ENCODE measurements at places on chromosomes 3 and 15.
A peak's percentile ranks its signal among the peaks of the same experiment; 100 is the strongest.

GRCh38 chr3:73727854-73728253 lies 103.1 kb upstream of the PDZRN3 start:
- DNase-seq, result no peak

- no peak for DNase-seq
Measured at GRCh38 chr15:29919380-29919881, 97.2 kb upstream of the TJP1 start.

DNA sequence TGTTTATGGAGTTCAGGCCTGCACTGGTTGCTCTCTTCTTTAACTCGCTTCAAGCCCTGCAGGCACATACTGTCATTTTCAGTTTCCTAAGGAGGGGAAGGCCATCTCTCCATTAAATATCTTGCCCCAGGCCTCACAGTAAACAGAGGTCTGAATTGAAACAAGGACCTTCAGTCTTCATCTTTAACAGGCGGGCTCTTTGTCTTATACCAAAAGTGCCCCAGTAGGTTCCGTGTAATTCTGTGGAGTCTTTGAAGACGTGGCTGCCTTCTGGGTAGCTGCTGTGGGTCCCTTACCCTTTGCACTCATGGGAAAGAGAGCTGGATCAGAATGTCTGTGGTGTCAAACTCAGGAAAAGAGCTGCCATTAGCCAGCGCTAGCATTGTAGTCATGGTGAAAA lies 161.2 kb downstream of the APBA2 start:
- no peak for DNase-seq

DNA sequence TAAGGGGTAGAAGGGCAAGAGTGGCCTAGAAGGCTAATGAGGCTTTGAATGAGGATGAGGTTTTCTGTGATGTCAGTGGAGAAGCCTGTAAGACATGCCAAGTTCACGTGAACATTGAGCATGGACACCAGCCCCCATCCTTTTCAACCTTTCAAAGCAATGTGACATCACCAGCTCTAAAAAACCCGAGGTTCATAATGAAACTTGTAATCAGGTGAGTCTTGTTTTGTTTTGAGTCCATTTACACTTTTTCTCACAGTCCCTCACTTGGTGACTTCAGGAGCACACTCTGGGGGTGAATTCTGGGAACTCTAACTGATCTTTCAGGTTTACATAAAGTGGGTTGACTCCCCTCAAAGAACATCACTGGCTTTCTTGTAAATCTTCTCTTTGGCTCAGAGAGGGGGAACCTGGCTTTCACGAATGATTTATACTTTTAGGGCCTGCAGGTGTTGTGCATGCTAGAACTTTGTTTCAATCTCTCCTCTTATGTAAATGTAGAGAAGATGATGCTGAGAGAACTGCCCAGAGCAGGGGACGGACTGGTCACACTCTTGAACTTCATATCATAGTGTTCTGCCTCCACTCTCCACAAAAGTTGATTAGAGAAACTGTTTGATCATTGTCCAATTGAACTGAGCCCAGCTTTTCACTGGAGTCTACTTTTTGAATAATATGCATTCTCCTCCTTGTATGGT lies 224.7 kb upstream of the SATB1 start:
- DNase-seq, result peak; percentile 43

DNA sequence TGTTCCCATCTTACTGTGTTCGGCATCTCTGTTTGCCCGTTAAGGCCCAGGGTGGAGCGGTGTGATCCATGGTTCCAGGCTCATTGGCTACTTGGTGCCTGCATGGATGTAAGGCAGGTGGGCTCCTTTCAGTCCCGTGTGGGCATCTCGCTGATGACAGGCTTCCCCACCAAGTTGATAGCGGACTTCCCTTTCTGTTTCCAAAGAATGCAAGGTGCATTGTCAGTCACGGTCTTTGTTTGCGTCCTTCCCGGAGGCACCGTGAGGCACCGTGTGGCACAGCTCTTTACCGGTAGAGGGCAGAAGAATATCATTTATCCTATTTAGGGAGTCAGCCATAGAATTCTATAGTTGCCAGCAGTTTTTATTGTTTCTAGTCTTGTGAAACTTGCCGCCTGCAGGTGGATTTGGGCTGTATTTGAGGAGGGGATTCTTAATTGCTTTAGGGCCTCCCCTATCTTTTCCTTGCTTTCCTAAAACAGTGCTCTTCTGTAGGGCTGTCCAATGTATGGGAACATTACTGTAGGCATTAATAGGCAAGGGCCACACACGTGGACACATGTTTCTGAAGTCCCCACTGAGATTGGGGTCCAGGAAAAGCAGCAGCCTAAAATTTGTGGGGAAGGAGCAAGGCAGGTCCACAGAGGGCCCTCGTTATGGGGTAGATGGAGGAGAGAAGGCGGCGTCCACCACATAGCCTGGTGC lies 244.1 kb downstream of the SLCO3A1 start:
- DNase-seq, result peak; percentile 43

- no peak for DNase-seq
Measured at GRCh38 chr15:78536134-78536533, 4.1 kb upstream of the PSMA4 start.

DNA sequence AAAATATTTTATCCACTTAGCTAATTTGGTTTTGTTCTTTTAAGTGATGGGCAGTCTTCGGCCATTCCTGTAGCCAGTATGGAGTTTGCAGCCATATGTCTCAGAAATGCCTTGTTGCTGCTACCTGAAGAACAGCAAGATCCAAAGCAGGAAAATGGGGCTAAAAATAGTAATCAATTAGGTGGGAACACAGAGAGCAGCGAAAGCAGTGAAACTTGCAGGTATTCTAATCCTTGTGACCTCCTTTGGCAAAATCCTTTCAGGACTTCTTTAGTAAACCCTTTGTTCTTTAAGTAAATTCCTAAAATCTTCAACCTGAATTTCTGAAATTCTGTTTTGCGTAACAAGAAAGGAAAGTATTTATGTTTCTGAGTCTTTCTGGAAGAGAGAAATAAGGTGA lies 49.8 kb downstream of the CNOT10 start:
- no peak for DNase-seq

DNA sequence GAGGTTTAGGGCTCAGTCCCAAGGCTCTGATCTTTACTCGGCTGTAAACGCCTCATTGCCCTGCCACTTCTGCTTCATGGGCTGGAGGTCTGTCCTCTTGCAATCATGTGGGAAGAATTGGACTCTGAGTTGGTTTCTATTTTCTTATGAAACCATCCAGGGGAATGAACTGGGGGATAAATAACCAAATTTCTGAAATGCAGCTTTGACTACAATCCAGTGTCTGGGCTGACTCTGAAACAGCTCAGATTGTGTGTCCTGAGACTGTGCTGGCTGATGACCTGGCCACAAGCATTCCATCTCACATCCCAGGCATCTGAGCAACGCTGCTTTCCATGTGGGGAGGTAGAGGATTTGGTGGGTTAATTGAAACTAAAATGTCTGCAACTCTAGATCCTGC lies 71.0 kb upstream of the GALNT15 start:
- no peak for DNase-seq

- no peak for DNase-seq
Measured at GRCh38 chr3:63116922-63117321, 161.2 kb upstream of the SYNPR start.

DNA sequence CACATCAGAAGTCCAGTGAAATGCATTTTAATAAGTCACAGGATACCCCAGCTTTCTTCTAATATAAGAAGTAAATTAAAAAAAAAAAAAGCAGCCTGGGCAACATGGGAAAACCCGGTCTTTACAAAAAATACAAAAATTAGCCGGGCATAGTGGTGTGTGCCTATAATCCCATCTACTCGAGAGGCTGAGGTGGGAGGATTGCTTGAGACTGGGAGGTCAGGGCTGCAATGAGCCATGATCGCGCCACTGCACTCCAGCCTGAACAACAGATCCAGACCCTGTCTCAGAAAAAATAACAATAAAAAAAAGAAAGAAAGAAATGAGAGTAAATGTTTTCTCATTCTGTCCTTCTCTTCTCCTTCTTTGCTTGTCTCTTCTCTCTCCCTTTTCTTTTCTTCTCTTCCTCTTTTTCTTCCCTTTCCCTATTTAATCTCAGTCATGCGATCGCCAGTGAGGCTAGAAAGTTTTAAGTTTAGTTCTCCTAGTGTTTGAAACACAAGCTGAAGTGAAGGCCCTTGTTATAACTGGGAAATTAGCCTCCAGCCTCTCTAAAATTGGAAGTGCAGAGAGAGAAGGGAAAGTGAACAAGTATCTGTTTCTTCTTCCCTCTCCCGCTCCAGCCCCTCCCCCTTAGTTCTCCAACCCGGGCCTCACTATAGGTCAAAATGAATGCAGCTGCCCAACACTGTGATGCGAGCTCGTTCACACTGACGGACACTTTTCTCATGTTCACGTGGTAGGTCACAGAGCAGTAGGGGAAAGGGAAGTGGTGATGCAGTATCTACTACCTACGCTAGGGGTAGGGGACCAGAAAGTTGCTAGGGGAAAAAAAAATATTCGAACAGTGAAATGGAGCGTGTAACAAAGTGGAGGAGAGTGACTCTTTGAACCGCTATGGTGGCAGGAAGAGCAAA lies 23.5 kb upstream of the TSC22D2 start:
- peak; percentile 65 for DNase-seq

DNA sequence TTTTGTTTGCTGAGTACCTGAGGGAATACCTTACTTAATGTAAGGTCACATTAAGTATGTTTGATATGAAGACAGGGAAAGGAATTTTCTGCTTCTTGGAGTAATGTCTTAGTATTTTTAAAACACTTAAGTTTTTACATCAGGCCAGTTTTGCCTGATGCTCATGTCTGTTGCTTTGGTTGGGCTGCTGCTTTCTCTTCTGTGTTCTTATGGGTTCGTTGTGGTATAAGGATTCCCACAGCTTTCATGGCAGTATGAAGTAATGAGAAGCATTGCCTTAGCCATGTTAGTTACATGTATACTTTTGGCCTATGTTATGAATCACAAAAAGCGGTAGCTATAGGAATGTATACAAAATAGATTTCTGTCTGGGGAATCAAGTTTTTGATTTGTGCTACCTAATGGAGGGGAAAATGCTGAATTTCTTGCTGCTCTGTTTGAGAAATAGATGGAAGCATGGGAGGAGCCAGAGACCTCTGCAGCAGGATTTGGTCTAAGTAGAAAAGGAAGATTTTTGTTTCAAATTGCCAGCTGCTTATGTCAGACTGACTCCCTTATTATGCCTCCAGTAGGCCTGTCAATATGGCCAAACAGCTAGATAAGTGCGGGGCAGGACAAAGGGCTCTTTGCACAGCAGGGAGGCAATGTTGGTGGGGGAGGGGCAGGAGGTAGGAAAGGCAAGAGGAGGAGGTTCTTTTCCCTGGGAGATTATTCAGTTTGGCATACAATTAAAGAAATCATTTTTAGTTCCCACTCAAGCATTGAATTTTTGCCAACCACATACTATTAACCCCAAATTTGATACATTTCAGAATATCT lies 5.2 kb downstream of the SETD5 start:
- no peak for DNase-seq

DNA sequence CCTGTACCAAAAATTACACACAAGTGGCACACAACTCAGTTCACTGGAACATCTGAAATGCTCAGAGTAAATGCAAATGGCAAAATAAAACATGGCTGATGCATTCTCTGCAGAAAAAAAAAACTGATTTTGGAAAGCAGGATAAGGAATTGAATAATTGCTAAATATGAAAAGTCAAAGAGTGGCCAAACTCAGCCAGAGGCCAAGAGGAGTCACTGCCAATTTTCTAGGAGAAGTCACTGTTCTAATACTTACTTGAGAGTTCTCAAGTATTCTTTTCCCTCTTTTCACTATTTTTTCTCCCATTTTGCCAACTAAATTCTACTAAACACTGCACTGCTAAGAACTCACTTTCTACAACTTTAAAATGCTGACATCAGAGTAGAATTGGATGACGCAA lies 1018.6 kb downstream of the TUSC7 start:
- DNase-seq, result no peak

Measured in stimulated activated naive CD8-positive, alpha-beta T cell treated with anti-CD3 and anti-CD28 coated beads, Interleukin-15, Interleukin-2, amounts not matched to agents 100 U/mL and 50 U/mL, for 24 hours (primary cell).